Stimulated activated CD4-positive, alpha-beta T cell treated with anti-CD3 and anti-CD28 coated beads, Interleukin-15, amount 100 ng/mL, for 24 hours (primary cell): ENCODE measurements at places on chromosomes 1 and 21.

- no peak for DNase-seq
Observed at GRCh38 chr1:117576236-117576635, 29.6 kb upstream of the TENT5C start.

- DNase-seq = no peak
Observed at GRCh38 chr1:163701783-163702374, 380.1 kb downstream of the NUF2 start.

DNA sequence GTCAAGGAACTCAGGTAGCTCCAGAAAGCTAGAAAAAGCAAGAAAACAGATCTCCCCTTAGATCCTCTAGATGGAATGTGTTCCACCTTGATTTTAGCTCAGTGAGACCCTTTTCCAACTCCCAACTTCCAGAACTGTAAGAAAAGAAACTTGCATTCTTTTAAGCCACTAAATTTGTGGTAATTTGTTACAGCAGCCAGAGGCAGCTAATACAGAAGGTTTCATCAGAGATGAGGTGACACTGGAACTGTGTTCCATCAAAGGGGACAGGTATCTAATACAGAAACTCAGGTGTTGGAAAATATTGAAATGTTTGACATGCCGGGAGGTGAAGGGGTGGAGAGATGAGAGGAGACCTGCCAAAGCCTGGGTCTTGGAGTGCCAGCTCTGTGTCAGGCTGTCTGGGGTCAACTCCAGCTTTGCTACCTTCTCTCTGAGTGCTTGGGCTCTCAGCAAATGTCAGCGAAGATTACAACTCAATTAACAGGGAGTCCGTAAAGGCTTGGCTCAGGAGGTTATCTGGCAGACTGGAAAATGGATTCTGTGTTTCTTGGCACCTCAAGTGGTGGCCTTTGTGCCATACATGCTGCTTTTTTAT, 71.3 kb downstream of the PLPP3 start:
- no peak for DNase-seq

- DNase-seq = no peak
Observed at GRCh38 chr21:45113543-45113942, 39.2 kb downstream of the ADARB1 start.

GRCh38 chr1:56227401-56227800, 352.0 kb downstream of the PLPP3 start:
- no peak for DNase-seq

GRCh38 chr1:119794230-119794875, 16.9 kb downstream of the REG4 start:
- DNase-seq = no peak

DNA sequence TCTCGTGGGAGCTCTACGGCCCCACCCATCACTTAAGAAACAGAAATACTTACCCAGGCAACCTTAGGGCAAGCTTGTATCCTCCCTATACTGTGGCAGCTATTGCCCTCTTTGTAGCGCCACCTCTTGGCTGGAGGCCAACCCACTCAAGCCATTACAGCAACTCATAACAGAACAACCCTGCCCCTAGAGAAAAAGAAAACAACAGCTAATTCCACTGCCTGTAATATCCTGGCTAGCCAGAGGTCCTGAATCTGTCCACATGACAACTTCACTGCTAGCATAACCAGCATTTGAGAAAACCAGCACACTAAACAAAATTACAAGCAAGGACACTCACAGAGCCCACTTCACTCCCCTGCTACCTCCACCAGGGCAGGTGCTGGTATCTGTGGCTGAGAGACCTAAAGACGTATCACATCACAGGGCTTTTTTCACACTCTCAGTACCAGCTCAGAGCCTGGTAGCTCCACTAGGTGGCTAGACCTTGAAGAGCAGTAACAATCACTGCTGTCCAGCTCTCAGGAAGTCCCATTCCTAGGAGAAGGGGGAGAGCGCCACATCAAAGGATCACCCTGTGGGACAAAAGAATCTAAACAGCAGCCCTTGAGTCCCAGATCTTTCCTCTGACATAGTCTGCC, 14.5 kb upstream of the MX1 start:
- peak; percentile 17 for DNase-seq

DNA sequence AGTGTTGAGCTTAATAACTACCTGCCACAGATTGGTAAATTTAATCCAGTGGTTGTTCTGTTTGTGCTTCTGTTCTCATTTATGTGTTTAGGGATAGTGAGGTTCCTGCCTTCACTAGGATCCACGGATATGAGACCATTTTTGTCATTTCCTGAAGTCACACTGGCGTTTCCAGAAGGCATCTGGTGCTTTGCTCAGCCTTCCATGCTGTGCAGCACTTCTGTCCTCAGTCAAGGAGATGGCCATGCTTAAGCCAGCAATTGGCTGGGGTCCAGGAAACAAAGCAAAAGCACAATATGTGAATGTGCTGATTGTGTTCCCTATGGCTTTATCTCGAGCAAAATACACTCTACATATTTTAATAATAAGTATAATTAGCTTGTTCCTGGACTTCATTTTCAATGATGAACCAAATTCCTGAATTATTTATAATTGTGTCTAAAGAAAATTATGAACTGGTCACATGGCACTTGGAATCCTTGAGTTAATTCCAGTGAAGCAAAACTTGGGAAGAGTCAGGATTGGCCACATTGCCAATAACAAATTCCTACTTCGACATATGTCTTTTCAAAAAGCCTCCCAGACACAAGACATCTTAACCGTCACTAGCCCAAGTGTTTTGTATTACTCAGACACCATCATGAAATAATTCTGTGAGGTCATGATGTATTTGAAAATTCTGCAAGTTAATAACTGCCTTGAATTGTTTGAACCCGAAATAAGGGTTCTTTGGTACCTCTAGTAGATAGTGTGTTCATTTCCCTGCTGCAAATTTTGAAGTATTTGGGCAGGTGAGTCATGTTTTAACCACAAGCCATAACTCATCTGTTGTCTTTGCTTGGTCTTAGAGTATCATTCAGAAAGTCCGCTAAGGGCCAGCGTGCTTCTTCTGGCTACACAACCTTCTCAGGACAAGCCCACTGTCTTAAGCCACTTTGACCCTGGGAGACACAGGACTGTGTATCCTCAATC, 412.4 kb downstream of the DISC1 start:
- no peak for DNase-seq

DNA sequence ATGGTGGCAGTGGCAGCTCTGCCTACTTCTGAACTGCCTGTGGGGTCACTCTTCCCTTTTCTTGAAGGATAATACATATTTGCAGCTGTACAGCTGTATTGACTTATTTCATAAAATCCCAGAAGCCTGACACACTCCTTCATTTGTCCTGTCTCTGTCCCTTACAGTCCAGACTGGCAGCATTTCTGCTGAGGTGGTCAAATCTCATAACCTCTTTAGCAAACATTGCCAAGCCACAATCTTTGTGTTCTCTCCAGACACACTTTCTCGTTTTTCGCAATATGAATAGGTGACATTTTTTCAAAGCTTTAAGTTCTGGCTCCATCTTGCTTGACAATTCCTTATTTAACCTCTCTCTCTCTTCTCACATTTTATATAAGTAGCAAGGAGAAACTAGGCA, 15.2 kb downstream of the LY9 start:
- DNase-seq = no peak

- DNase-seq = no peak
Observed at GRCh38 chr21:45379901-45380330, 25.0 kb upstream of the COL18A1 start.

DNA sequence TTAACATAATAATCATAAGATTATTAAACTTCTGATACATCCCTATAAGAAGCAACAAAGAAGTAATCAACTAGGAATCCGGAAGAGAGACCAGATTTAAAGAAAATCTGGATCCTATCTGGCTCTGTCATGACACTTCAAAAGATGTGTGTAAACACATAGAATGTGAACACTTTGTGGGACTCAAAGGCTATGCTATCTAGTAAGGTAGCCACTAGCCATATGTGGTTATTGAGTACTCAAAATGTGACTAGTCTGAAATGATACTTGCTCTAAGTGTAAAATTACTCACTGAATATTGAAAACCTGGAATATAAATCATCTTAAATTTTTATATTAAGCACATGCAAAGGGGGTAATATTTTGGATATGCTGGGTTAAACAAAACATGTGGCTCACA, 8.7 kb downstream of the FUBP1 start:
- no peak for DNase-seq

DNA sequence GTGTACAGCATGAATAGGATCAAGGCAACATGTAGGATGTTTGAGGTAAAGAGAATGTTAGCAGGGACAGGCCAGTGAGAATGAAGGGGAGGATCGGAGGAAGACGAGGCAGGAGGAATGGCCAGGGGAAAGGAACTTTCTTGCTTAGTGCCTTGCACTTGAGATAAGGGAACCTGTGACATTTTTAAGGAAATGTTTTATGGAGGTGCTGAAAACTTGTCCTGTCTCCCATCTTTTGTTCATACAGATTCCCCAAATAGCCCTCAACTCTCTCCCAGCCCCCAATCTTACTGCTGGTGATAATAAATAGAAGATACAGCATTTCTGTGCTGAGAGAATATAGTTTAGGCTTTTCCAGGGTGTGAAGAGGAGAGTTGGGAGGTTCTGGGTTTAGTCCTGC, 13.6 kb downstream of the ATP8B2 start:
- no peak for DNase-seq

GRCh38 chr1:200015811-200016210, 11.7 kb upstream of the NR5A2 start:
- no peak for DNase-seq

DNA sequence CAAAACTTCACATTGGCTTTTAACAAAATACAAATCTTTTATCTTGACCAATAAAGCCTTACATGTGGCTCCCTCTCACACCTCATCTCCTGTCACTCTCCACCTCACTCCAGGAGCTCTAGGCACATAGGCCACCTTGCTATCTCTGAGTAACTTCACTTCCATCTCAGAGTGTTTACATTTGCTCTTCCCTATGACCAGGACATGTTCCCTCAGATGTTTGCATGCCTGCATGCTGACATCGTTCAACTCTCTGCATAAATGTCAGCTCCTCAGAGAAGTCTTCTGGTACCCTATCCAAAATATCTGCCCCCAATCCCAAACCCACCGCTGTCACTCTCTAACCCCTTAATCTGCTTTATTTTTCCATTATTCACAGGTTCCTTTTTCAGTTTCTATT, 110.9 kb downstream of the TOMM20 start:
- no peak for DNase-seq

GRCh38 chr1:15526021-15526489, 593 bp upstream of the DNAJC16 start:
- peak; percentile 9 for DNase-seq

DNA sequence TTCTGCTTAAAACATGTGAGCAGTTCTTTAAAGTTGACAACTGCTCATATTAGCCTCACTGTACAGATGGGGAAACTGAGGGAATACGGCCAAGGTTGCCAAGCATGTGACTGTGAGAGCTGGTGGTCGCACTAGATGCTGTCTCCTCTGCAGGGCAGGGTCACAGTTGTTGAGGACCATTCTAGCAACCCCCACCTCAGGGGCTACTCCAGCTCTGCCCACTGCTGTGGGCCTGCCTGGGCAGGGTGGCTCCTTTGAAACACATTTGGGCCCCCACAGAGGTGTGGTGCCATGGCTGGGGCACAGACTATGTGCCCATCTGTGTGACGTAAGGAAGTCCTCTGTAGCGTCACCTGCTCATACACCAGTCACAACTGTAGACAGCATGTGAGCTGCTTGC, 779 bp downstream of the THEM5 start:
- no peak for DNase-seq

DNA sequence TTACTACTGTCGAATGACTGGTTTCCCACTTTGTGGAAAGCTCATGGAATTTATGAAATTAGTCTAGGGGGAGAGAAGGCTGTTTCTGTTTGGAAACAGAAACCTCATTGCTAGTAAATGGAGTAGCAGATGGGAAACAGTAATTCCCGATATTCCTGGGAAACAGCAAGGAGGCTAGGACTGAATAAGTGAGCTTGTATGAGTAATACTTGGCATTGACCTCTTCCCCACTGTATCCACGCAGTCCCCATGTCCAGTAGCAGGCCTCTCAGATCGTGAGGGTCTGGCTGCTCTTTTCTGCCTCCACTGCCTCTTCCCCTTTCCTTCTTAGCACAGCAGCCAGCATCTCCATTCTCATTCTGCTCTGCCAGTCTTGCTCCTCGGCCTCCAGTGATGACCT, 75.5 kb downstream of the PRDM2 start:
- DNase-seq = no peak

- DNase-seq = peak; percentile 40
Observed at GRCh38 chr21:45154511-45155508, 80.4 kb downstream of the ADARB1 start.

DNA sequence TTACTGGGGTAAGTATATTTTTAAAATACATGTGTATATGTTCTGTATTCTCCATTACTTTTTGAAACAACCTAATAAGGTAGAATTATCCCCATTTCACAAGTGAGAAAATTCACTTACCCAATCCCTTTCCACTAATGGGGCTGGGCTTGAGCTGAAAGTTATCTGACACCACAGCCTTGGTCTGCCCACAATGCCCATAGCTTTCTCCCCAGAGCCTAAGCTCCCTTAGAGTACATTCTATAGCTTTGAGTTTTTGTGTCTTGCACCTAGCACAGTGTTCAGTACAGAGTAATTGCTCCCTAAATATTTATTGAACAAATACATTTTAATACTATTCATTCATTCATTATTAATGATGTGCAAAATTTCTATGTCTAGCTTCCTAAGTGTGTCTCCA, 152.7 kb upstream of the RUNX1 start:
- DNase-seq = no peak

- no peak for DNase-seq
Observed at GRCh38 chr1:151284013-151284577, 2.0 kb downstream of the ZNF687 start.

DNA sequence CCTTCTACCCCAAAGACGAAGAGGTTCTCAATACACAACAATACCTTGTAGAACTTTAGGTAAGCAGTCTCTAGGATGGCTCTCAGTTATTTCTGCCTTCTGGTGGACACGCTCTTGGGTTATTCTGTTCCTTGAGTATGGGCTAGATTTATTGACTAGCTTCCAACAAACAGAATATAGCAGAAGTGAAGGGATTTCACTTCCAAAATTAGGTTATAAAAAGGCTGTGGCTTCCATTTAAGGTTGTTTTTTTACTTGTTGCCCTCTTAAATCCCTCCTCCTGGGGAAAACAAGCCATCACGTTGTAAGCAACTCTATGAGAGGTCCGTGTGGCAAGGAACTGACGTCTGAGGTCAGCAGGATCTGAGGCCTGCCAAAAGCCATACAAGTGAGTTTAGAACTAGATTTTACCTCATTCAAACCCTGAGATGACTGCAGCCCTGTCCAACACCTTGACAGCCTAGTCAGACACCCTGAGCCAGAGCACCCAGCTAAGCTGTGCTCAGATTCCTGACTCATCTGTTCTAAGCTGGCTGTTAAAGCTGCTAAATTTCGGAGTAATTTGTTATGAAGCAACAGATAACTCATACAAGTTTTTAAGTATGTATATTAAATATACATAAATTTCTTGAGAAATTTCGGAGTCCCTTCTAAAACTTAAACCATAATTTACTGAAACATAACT, 12.7 kb downstream of the SSX2IP start:
- no peak for DNase-seq
